Vagina (tissue), 2 donors: ENCODE measurements at places on chromosomes 1 and 21.

- DNase-seq = no peak
Observed at GRCh38 chr1:161439280-161440232, 65.7 kb upstream of the FCGR2A start.

- no peak for DNase-seq
Observed at GRCh38 chr1:1124786-1125642, 9.1 kb upstream of the C1orf159 start.

DNA sequence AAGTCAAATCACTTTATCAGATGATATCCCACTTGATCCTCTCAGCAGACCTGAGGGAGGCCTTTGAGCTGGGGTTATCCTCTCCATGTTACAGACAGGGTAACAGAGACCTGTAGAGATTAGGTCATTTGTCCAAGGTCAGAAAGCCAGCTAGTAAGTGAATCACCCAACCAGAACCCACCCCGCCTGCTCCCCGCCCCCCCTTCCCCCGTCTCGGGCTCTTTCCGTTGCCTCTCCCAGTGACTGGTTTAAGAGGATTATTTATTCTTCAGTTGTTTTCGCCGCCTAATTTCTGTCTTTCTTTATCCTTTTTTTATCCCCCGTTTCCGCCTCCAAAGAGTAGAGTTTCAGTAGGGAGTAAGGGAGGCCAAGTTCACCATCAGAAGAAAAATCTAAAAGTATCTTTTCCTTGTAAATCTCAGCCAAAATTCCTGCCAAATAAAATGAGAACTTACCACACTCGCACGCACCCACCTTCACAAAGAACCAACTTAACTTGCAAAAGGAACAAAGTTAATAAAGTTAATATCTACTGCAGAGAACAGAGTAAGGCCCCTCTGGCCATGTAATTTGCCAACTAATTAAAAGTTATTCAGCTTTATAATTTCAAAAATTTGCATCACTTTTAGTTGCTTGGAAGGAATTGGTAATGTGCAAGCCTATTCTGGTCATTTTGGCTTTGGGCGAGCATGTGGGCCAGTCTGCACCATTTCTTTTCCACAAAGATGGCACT lies 76.8 kb upstream of the TRABD2B start:
- no peak for DNase-seq

GRCh38 chr1:193540511-193540910 lies 354.1 kb upstream of the B3GALT2 start:
- no peak for DNase-seq

- no peak for DNase-seq
Observed at GRCh38 chr1:199954699-199955098, 72.8 kb upstream of the NR5A2 start.

- no peak for DNase-seq
Observed at GRCh38 chr1:45566722-45567121, 16.1 kb downstream of the AKR1A1 start.
